ENCODE measurements at places on chromosomes 11 and 22.

- DNase-seq, result no peak
Observed at GRCh38 chr11:117908109-117908895, 20.9 kb downstream of the TMPRSS13 start.

- DNase-seq, result no peak
Observed at GRCh38 chr11:63165706-63166310, 21.8 kb upstream of the SLC22A24 start.

GRCh38 chr11:114034956-114035355 is 24.6 kb upstream of the ZBTB16 start:
- no peak for DNase-seq

GRCh38 chr22:30301995-30302809 is 12.9 kb upstream of the CASTOR1 start:
- DNase-seq, result no peak

DNA sequence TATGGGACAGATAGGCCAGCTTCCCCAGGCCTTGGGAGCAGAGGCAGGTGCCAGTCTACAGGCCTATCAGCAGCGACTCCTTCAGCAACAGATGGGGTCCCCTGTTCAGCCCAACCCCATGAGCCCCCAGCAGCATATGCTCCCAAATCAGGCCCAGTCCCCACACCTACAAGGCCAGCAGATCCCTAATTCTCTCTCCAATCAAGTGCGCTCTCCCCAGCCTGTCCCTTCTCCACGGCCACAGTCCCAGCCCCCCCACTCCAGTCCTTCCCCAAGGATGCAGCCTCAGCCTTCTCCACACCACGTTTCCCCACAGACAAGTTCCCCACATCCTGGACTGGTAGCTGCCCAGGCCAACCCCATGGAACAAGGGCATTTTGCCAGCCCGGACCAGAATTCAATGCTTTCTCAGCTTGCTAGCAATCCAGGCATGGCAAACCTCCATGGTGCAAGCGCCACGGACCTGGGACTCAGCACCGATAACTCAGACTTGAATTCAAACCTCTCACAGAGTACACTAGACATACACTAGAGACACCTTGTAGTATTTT is 26.6 kb upstream of the L3MBTL2 start:
- no peak for DNase-seq

GRCh38 chr11:119626871-119627270 is 102.1 kb downstream of the NECTIN1 start:
- no peak for DNase-seq

DNA sequence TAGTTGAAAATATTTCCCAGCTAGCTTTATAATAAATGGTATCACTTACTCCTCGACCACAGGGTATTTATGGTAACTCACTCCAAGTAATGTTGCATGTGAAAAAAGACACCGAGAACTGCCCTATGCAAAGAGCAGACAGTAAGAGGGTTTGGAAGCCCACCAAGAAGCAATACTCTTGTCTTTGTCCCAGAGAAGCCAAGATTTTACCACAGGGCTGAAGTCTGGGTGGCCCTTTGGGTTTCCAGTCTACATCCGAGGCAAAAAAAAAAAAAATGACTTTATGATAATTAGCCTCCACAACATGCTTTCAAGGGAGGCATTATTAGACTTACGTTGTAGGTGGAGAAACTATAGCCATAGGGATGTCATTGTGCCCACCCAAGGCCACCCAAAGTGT is 83.6 kb downstream of the CCDC34 start:
- DNase-seq, result no peak

All from stimulated activated CD8-positive, alpha-beta memory T cell treated with anti-CD3 and anti-CD28 coated beads, Interleukin-15, amount 100 ng/mL, for 4 hours (primary cell).